NCI-H1105 treated with DMSO at 0.1 percent for 48 hours (cell line): ENCODE measurements at places on chromosomes 2 and 18.

GRCh38 chr2:128342550-128342949 is 23.9 kb upstream of the HS6ST1 start:
- no peak for DNase-seq

DNA sequence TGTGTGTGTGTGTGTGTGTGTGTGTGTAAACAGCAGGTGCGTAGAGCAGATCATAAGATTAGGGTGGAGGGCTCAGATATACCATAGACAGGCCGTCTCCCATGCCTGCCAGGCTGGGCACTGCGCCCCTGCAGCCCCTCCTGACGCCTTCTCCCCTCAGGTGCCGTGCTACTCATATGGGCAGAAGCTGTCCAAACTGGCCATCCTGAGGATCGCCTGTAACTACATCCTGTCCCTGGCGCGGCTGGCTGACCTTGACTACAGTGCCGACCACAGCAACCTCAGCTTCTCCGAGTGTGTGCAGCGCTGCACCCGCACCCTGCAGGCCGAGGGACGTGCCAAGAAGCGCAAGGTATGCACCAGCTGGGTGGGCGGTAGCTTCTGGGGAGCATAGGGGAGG is 10.0 kb downstream of the ATOH8 start:
- DNase-seq = peak; percentile 22

DNA sequence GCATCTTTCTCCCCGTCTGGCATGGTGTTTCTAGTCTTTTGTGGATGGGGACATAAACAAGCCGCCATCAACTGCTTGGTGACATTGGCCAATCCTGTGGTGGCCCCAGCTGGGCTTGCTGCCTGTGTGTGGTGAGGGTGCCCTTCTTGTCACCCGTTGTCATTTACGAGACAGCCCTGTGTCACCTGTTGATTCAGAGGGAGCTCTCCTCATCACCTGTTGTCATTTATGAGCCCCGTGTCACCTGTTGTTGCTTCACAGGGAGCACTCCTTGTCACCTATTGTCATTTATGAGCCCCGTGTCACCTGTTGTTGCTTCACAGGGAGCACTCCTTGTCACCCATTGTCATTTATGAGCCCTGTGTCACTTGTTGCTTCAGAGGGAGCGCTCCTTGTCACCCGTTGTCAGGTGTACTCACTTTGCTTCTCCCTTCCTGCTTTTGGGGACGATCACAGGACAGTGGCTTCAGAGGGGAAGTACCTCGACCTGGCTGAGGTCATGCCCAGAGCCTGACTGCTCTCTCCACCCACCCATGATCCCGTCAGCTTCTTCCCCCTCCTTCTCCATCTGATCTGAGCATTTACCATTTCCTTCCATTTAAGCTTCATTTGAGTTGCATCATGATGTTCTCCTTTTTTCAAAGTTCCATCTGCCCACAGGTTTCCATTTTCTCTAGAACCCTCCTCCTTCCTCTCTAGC is 29.1 kb downstream of the HPCAL1 start:
- DNase-seq = peak; percentile 39

DNA sequence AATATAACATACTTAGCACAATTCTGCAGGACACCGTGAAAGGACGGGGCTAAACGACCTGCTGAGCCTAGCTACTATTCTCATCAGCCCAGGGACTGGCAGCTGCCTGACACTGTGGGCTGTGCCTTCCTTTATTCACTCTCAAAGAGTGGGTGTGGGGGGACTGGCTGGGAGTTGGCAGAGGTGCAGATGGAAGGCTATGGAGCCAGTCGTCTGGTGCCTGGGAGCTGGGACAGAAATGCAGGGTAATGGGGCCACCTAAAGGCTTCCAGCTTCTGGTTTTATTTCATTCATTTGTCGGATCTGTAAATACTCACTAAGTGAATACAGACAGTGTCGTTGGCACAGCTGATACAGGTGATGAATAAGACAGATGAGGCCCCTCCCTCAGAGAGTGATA is 56.0 kb upstream of the NFU1 start:
- peak; percentile 65 for DNase-seq

GRCh38 chr2:75667884-75668283 is 21.3 kb downstream of the MRPL19 start:
- no peak for DNase-seq

- no peak for DNase-seq
Measured at GRCh38 chr18:75231053-75231406, 20.4 kb downstream of the TSHZ1 start.
